Activated CD8-positive, alpha-beta memory T cell treated with anti-CD3 and anti-CD28 coated beads, Interleukin-2, amount 10 ng/mL, durations not matched to agents 7 days and 5 days (primary cell): ENCODE measurements at places on chromosomes 6 and 20. TPM values are rescaled to one million over a fixed set of nuclear protein-coding genes. Genes with fewer than 3 reads are reported as not detected.

The ALDH8A1 gene
- 2.5 TPM for total RNA-seq

The MUCL3 gene
- not detected for total RNA-seq

The FGD2 gene
- 26.3 TPM for total RNA-seq

The GLP1R gene
- total RNA-seq: not detected

The DEFB124 gene
- not detected for total RNA-seq

The SLC17A1 gene
- total RNA-seq: not detected

The DEFB132 gene
- not detected for total RNA-seq

The IL17F gene
- total RNA-seq: not detected

The MYLK4 gene
- total RNA-seq: 0.18 TPM

The ISM1 gene
- total RNA-seq: 0.23 TPM

The TGM3 gene
- not detected for total RNA-seq

The MYBL2 gene
- total RNA-seq: 114 TPM

The EMILIN3 gene
- not detected for total RNA-seq

The ZBP1 gene
- 56.8 TPM for total RNA-seq

The SYNDIG1 gene
- not detected for total RNA-seq

The SMIM8 gene
- 7.7 TPM for total RNA-seq

The SEL1L2 gene
- not detected for total RNA-seq

The LY6G5C gene
- 2.6 TPM for total RNA-seq

The SLC25A27 gene
- total RNA-seq: 0.35 TPM

The SLC35D3 gene
- total RNA-seq: not detected

The MMP24 gene
- not detected for total RNA-seq

The DDO gene
- total RNA-seq: not detected

The EFHC1 gene
- 1.7 TPM for total RNA-seq

The MAS1 gene
- total RNA-seq: not detected

The EEF1A2 gene
- 0.84 TPM for total RNA-seq

The CLPSL2 gene
- total RNA-seq: not detected

The TINAG gene
- not detected for total RNA-seq

The GSTA3 gene
- total RNA-seq: not detected

The PSMA7 gene
- total RNA-seq: 287 TPM

The HTR1B gene
- total RNA-seq: not detected

The PRDM13 gene
- total RNA-seq: not detected

The SLC22A3 gene
- total RNA-seq: not detected

The KCNK15 gene
- not detected for total RNA-seq

The LIME1 gene
- 49.2 TPM for total RNA-seq

The PI16 gene
- total RNA-seq: 2.0 TPM

The ESR1 gene
- not detected for total RNA-seq

The FAXC gene
- total RNA-seq: not detected

The FNDC11 gene
- total RNA-seq: 0.14 TPM

The DOK5 gene
- total RNA-seq: 4.4 TPM

The DDR1 gene
- total RNA-seq: 3.8 TPM

The GTF2H4 gene
- 30.0 TPM for total RNA-seq

The HTR1E gene
- total RNA-seq: not detected

The ZNF831 gene
- total RNA-seq: 10.2 TPM

The BMP7 gene
- not detected for total RNA-seq

The TOP1 gene
- 89.0 TPM for total RNA-seq

The GRIK2 gene
- total RNA-seq: not detected

The CLDN20 gene
- not detected for total RNA-seq

The WFDC12 gene
- not detected for total RNA-seq

The AKAP7 gene
- 7.3 TPM for total RNA-seq

The PAK5 gene
- not detected for total RNA-seq
